CD4-positive, alpha-beta T cell treated with Interleukin-17A for 4 hours (primary cell): ENCODE measurements at places on chromosomes 16 and 17.
A peak's percentile ranks its signal among the peaks of the same experiment; 100 is the strongest.

DNA sequence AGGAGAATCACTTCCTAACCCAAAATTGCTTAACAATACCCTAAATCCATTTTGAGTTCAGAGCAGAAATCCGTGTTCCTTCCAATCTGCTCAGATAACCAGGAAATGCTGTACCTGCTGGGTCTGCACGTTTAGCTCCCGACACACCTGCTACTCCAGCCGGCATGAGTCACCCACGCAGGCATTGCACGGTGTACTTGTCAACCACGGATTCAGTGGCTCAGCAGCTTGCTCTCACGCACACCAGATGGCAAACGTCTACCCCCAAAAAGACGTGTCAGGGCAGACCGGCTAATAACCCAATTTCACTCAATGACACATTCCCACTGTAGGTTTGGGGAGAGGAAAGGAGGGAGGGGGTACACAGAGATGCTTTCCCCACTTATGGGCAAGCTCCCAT lies 468.1 kb downstream of the SOX9 start:
- DNase-seq, result peak; percentile 46

- no peak for DNase-seq
These were observed 417.0 kb downstream of the HS3ST3B1 start for GRCh38 chr17:14717859-14718258.

DNA sequence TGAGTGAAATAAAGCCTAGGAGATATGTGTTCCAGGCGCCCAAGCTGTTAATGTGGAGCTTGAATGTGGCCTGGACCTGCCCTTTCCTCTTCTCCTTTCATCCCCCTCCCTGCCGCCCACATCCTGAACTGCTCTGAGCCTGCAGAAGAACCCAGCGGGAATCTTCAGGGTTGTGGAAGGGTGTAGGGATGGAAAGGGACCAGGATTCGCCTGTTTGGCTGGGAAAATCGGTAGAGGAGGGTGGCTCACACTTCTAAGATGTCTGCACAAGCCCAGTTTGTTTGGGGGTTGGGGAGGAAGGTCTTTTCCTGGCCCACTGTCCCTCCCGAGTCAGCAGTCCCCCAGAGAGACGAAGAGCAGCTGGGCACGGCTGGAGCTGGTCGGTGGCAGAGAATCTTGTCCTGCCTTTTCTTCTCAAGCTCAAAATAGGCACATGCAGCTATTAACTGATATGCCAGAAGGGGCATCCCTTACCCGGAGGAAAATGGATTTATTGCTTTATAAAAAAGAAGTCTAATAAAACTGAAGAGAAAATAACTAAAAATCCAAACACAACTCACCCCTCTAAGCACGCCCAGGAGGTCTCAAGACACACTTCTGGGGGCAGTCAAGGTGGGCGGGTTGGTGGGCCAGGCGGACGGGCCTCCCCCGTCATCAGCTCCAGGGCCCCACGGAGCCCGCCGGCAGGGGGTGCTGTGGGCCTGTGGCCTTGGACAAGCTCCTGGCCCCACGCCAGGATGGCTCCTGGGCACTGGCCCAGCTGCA lies 11.5 kb upstream of the PITPNA start:
- DNase-seq, result peak; percentile 69

DNA sequence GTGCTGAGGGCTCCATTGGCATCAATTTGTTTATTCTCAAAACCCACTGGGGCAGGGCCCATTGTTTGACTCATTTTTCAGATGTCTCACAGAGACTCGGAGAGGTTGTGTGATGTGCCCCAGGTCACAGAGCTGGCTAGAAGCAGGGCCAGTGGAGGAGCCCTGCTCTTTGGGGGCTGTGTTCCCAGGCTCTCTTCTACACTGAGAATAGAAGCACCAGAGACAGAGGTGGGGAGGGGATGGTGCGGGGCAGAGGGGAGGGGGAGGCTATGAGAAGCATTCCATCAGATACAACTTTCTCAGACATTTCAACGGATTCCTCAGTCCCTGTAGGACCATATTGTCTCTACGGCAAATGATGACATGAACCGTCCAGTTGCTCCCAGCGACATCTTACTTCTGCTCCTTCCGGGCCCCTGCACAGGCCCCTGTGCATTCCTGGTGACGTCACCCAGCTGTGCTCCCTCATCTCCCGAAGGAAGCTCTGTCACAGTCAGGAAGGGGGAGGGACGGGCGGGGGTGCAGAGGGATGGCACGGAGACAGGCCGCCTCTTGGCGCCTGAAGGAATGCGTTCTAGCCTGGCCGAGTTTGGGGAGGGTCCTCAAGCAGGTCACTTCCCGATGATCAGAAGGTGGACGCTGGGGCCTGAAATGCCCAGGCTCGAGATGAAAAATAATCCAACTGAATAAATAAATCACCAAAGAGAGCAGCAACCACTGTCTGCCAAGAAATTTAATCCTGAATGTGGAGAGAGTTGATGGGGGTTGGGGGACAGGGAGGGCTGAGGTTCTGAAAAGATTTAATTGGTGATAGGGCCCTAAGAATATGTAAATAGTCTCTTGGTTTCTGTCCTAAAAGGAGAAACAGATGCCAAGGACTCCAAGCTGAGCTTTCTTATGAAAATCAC lies 114.1 kb downstream of the NOG start:
- no peak for DNase-seq

DNA sequence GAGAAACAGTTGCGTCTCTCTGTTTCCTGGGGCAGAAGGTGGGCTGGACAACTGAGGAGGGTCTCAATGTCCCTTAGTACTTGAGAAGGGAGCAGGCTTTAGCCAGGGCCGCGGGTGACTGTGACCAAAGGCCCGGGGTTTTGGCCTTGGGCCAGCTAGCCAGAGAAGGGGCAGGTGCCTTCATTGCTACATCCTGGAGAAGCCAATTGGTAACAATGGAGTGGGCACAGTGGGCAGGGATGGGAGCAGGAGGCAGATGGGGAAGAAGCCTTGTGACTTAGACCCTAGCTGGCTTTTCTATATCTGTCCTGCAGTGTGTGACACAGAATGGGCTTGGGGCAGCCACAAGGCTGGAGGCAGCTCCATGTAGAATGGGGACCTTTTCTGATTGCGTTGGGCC lies 46.0 kb downstream of the CLEC16A start:
- DNase-seq, result no peak
